ENCODE measurements at places on chromosomes 1 and 21.

DNA sequence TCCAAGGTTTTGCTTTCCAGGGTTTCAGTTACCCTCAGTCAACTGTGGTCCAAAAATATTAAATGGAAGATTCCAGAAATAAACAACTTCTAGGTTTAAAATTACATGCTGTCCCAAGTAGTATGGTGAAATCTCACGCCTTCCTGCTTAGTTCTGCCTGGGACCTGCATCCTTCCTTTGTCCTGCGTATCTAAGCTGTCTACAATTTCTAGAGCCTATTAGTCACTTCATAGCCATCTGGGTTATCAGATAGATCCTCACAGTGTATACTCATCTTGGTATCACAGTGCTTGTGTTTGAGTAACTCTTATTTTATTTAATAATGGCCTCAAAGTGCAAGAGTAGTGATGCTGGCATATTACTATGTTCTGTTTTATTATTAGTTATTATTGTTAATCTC lies 157.7 kb downstream of the ROR1 start:
- DNase-seq, result peak; percentile 39
- H3K36me3 ChIP-seq, result no peaks in the 10 kb centered on the region
- H3K27ac ChIP-seq, result no peak overlapping the region
- H3K27me3 ChIP-seq, result no peaks in the 10 kb centered on the region

- no peak overlapping the region for H3K27ac ChIP-seq
- peaks cover under 1% of the 10 kb centered on the region for H3K4me1 ChIP-seq
- no peak for DNase-seq
- H3K36me3 ChIP-seq, result no peaks in the 10 kb centered on the region
- H3K4me3 ChIP-seq, result no peak overlapping the region
- H3K27me3 ChIP-seq, result no peaks in the 10 kb centered on the region
These were observed 8.2 kb downstream of the ZSWIM5 start for GRCh38 chr1:45198185-45198584.

- no peaks in the 10 kb centered on the region for H3K27me3 ChIP-seq
- H3K4me1 ChIP-seq, result peaks cover 6% of the 10 kb centered on the region
- no peaks in the 10 kb centered on the region for H3K36me3 ChIP-seq
- no peak overlapping the region for H3K27ac ChIP-seq
These were observed 36.6 kb downstream of the RUNX3 start for GRCh38 chr1:24893431-24893830.

DNA sequence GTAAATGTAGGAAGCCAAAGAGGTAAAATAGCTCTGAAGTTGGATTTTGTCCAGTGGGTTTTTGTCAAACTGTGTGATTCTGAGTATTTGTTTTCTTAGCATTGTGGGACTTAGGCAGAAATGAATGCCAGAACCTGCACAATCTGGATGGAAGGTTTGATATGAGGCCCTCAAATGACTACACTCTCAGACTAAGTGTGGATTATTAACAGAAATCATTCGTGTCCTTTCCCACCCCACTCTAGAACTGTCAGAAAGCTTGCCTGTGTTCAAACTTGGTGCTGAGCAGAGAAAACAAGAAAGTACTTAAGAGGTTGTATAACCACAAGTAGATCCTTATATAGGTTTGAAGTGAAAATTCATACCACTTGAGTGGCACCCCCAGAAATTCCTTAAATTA lies 88.5 kb downstream of the WDR3 start:
- H3K27me3 ChIP-seq, result no peaks in the 10 kb centered on the region
- H3K4me3 ChIP-seq, result no peak overlapping the region
- no peaks in the 10 kb centered on the region for H3K36me3 ChIP-seq
- no peak for DNase-seq
- no peaks in the 10 kb centered on the region for H3K4me1 ChIP-seq
- H3K27ac ChIP-seq, result no peak overlapping the region

GRCh38 chr1:219188331-219188803 lies 14.7 kb downstream of the LYPLAL1 start:
- no peak for DNase-seq
- H3K4me3 ChIP-seq, result no peak overlapping the region
- peaks cover 15% of the 10 kb centered on the region for H3K4me1 ChIP-seq
- H3K27ac ChIP-seq, result no peak overlapping the region
- H3K27me3 ChIP-seq, result no peaks in the 10 kb centered on the region
- no peaks in the 10 kb centered on the region for H3K36me3 ChIP-seq

DNA sequence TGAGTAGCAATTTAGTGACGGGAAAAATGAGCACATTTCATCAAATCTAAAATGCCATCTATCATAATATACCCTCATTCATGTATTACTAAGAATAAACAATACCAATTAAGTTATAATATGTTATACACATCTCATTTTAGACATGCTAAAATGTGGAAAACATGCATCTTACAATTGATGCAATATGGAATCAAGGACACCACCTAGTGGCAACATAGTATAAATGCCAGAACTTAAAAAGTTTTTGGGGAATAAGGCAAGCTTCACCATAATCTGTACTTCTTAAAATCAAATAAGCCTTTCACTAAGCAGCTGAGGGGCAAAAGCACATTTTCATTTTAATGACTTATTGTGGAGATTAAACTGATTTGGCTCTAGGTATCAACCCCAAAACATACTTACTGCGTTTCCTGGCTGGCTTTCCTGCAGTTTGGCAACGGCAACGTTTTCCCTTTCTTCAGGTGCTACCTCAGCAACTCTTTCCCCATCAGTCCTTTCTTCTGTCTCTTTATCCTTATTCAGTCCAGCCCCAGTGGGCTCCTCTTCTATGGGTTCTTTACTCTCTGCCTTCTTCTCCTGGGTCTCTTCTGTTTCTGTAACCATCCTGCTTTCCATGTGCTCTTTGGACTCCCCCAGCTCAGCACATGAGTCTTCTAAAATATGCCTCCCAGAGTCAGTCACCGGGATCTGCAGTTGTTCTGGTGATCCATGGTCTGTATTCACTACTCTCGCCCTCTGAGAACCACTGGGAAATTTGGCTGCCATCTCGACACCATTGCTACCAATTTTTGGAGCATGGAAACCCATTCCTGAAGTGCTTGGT lies 11.4 kb downstream of the SDE2 start:
- H3K27ac ChIP-seq, result no peak overlapping the region
- peaks cover 85% of the 10 kb centered on the region for H3K36me3 ChIP-seq
- peak; percentile 69 for DNase-seq
- no peaks in the 10 kb centered on the region for H3K4me1 ChIP-seq

DNA sequence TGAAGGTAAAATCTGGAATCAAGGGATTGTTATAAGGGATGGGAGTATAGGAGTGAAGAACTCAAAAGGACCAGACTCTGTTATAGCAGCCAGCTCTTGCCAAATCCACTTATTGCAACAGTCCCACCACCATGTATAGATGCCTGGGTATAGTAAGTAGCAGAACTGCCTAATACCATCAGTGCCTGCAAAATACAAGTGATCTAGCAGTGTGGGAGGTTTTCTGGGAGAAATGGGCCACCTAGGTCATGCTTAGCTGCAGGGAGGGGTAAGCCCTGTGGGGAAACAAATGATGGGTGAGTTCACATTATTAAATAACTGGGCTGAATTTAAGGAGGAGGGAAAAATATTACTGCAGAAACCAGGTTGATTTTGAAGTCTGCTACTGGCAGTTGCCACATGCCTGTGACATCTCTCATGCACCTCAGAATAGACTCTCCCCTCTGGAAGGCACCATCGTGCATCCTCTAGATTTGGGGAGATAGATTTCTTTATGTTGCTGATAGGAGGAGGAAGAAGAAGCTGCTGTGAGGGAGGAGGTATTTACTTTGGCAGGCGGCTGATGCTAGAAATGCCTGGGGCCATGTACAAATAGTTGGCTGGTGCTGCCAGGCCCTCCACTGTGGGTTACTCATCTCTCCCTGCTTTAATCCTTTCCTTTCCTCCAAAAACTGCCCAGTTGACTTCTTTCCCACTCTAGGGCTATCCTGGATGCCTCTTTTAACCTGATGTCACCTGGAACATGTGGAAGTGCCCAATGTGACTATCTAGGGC lies 27.5 kb downstream of the HLX start:
- H3K27ac ChIP-seq, result no peak overlapping the region
- no peak overlapping the region for H3K4me3 ChIP-seq
- H3K36me3 ChIP-seq, result no peaks in the 10 kb centered on the region
- H3K4me1 ChIP-seq, result peaks cover 32% of the 10 kb centered on the region

- no peaks in the 10 kb centered on the region for H3K36me3 ChIP-seq
- peak overlapping the region; percentile 68 for H3K27ac ChIP-seq
- peaks cover 11% of the 10 kb centered on the region for H3K4me1 ChIP-seq
- DNase-seq, result peak; percentile 62
- H3K27me3 ChIP-seq, result no peaks in the 10 kb centered on the region
- peak overlapping the region; percentile 78 for H3K4me3 ChIP-seq
These were observed 596 bp downstream of the TOR3A start for GRCh38 chr1:179082333-179082998.

DNA sequence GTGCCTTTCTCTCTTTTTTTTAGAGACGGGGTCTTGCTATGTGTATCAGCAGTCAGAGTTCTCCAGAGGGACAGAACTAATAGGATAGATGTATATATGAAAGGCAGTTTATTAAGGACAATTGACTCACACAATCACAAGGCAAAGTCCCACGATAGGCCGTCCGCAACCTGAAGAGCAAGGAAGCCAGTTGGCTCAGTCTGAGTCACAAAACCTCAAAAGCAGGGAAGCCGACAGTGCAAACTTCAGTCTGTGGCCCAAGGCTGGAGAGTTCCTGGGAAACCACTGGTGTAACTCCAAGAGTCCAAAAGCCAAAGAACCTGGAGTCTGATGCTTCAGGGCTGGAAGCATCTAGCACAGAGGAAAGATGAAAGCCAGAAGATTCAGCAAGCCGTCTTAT lies 16.3 kb upstream of the H3-3A start:
- peaks cover 5% of the 10 kb centered on the region for H3K27me3 ChIP-seq
- H3K36me3 ChIP-seq, result no peaks in the 10 kb centered on the region
- DNase-seq, result peak; percentile 91
- no peak overlapping the region for H3K4me3 ChIP-seq
- H3K4me1 ChIP-seq, result peaks cover 21% of the 10 kb centered on the region
- no peak overlapping the region for H3K27ac ChIP-seq

DNA sequence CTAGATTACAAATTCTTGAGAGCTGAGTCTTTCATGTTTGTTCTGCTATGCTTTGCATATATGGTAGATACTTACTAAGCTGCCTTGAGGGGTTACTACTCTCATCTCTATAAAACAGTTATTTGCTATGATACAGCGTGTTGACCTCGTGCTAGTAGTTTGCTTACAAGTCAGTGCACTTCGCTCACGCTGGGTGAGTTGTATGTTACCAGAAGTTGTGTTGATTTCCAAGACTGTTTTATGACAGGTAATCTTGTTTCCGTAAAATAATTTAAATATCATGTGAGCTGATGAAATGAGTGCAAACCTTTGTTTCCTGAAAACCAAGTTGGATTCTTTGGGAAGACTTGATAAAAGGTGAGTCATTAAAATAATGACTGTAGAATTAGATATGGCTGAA lies 7.3 kb downstream of the MRPS6 start:
- peaks cover 24% of the 10 kb centered on the region for H3K4me1 ChIP-seq
- no peaks in the 10 kb centered on the region for H3K27me3 ChIP-seq
- DNase-seq, result no peak
- H3K4me3 ChIP-seq, result no peak overlapping the region

DNA sequence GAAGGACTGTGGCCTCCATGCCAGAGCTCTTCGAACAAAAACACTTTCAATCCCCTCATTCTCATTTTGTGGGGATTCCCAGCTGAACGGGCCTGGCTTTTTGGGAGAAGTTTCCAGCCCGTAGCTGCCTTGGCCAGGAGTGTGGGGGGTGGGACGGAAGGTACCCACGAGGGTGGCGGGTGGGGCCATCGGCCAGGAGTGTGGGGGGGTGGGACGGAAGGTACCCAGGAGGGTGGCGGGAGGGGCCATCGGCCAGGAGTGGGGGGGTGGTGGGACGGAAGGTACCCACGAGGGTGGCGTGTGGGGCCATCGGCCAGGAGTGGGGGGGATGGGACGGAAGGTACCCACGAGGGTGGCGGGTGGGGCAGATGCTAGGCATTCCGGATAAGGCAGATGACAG lies 71.7 kb upstream of the ZBTB18 start:
- H3K4me3 ChIP-seq, result no peak overlapping the region
- H3K27me3 ChIP-seq, result peaks cover 28% of the 10 kb centered on the region
- H3K4me1 ChIP-seq, result no peaks in the 10 kb centered on the region

GRCh38 chr1:153693466-153693865 lies 15.0 kb downstream of the NPR1 start:
- DNase-seq, result no peak
- H3K36me3 ChIP-seq, result no peaks in the 10 kb centered on the region
- no peak overlapping the region for H3K27ac ChIP-seq

- peaks cover 23% of the 10 kb centered on the region for H3K4me1 ChIP-seq
- no peak overlapping the region for H3K27ac ChIP-seq
- no peak overlapping the region for H3K4me3 ChIP-seq
- H3K27me3 ChIP-seq, result no peaks in the 10 kb centered on the region
These were observed 38.5 kb downstream of the IGFN1 start for GRCh38 chr1:201229095-201229494.

DNA sequence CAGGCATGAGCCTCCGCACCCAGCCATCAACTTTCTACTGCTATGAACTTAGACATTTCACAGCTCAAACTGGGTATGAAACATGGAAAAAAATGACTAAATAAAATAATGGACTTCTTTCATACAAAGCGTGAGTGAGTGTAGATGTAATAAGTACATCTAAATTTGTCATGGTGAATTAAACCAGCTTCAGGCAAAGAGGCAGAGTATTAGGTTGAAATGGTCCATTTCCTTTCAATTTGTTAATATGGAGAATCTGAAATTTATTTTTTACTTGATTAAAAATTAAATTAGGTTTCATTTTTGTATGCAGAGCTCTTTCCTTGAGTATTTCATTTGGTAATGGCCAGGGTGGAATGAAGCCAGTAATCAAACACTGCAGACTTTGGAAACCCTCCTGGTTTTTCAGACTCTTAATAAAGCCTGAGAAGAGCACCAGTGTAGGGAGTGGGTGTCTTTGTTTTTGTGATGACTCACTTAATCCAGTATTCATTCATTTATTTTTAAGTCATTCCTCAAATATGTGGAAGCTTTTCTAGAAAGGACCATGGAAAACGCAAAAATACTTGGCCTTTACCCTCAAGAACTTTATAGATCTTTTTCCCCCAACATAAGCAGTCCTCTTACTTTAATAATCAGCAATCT lies 49.2 kb downstream of the ALG14 start:
- H3K27ac ChIP-seq, result peak overlapping the region; percentile 77
- H3K4me1 ChIP-seq, result peaks cover 38% of the 10 kb centered on the region
- peaks cover 4% of the 10 kb centered on the region for H3K36me3 ChIP-seq
- peak; percentile 88 for DNase-seq
- no peaks in the 10 kb centered on the region for H3K27me3 ChIP-seq

Measured in GM23248 (cell line).